Lung microvascular endothelial cell (primary cell): ENCODE measurements at places on chromosomes 1 and 21.
A peak's percentile ranks its signal among the peaks of the same experiment; 100 is the strongest.

DNA sequence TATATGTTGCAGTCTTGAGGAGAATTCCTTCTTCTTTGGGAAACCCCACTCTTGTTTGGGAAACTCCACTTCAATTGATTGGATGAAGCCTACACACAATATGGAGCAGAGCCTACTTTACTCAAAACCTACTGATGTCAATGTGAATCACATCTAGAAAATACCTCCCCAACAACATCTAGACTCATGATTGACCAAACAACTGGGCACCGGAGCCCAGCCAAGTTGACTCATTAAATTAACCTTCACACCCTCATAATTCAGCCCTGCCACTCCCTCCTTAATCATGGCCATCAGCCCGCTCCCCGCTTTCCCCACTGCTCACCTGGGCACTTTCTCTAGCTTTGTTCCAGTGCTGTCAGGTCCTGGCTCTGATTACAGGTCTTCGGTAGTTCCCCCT lies 208.1 kb upstream of the MAP1LC3C start:
- DNase-seq = no peak

DNA sequence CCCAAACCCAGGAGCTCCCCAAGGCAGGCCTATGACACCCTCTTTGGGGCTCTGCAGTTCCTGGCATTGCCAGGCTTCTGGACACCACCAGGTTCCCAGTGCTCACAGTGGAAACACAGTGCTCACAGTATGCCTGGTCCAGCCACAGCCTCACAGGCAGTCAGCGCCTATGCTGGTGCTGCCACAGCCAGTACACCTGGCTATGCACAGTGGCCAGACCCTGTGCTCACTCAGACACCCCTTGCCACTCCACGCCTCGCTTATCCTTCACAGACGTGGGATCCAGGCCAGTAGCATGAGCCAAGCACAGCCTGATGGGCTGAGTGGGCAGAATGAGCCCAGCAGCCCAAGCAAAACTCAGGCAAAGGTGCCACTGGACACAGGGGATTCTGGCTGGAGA lies 579.2 kb upstream of the ADGRL2 start:
- no peak for DNase-seq

- DNase-seq = no peak
Measured at GRCh38 chr1:87712261-87713010, 383.8 kb downstream of the LMO4 start.

DNA sequence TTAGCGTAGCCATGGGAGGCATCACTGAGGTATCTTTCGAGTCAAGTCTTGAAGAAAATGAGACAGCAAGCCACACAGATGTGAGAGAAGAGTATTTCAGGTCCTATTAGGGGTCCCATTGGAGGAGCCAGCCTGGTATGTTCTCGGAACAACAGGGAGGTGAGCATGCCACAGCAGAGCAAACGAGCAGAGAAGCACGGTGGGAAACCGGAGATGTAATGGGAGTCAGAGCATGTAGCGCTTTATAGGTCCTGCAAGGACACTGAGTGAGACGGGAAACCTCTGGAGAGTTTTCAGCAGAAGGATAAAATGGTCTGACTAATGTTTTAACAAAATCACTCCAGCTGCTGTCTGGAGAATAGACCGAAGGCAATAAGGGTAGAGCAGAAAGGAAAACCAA lies 15.9 kb downstream of the H3-3A start:
- DNase-seq = no peak

DNA sequence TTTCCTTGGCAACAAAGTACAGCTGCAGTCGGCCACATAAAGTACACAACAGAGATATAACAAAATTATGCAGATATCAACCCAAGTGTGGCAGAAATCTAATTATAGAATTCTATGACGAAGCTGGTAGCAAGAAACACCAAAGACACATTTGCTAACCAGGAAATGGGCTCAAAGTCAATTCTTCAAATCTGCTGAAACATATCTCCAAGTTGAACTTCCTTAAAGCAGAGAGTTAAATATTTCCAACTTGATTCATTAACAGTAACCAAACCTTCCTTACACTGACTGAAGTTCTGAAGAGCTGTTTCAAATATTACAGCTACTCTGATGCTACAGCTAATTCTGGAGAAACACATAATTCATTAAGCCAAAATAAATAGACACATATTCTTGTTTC lies 67.6 kb upstream of the SDC3 start:
- DNase-seq = no peak

GRCh38 chr21:42236693-42237092 lies 17.8 kb downstream of the ABCG1 start:
- no peak for DNase-seq

DNA sequence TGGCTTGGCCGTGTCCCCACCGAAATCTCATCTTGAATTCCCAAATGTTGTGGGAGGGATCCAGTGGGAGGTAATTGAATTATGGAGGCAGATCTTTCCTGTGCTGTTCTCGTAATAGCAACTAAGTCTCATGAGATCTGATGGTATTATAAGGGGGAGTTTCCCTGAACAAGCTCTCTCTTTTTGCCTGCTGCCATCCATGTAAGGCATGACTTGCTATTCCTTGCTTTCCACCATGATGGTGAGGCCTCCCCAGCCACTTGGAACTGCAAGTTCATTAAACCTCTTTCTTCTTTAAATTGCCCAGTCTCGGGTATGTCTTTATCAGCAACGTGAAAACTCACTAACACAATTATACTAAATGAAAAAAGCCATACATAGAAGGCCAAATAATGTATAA lies 101.3 kb upstream of the LYPLAL1 start:
- no peak for DNase-seq

DNA sequence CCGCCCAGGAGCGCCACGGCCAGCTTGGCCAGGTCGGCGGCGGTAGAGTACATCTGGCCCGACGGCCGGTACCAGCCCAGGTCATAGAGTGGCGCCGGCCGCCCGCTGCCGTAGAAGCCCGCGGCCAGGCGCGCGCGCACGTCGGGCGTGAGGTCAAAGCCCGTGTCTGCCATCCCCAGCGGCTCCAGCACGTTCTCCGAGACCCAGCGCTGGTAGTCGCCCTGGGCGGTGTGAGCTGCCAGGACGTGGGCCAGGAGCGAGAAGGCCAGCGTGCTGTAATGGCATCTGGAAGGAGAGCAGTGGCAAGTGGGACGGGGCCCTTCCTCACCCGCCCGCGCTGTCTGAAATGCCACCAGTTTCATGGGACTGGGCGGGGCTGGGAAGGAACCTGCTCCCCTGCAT lies 18.9 kb downstream of the LACTBL1 start:
- DNase-seq = no peak

DNA sequence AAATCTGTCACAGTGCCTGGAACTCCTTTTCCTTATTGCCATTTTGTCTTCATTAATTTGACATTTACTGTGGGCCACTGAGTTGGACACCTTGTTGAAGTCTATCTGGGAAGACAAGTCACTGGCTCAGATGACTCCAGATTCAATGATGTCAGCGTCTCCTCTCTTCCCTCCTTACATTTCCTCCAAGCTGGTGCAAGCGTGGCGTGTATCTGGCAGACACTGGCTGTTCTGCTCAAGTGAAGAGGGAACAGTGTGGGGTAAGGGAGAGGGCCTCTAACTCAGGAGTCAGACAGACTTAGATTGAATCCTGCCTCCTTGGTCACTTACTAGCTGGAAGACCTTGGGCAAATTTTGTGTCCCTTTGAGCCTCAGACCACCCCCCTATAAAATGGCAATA lies 8.7 kb upstream of the ZNF691 start:
- no peak for DNase-seq

GRCh38 chr1:40692429-40692895 lies 958 bp downstream of the NFYC start:
- DNase-seq = peak; percentile 26

DNA sequence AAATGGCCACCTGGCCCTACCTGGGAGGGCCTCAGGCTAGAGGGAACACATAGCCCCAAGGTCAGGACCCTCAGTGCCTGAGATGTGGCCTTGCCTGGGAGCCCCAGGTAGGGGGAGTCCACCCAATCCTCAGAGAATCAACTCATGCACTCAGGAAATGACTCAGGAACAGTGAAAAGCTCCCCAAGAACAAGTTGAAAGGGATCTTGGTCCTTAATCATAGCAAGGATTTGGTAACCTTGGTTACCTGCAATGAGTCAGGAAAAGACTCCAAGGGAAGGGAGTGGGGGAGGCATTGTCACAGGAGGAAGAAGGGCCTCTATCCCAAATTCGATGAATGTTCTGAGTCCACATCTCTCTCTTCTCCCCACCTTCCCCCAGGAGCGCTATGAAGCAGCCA lies 17.0 kb downstream of the MAP7D1 start:
- no peak for DNase-seq

DNA sequence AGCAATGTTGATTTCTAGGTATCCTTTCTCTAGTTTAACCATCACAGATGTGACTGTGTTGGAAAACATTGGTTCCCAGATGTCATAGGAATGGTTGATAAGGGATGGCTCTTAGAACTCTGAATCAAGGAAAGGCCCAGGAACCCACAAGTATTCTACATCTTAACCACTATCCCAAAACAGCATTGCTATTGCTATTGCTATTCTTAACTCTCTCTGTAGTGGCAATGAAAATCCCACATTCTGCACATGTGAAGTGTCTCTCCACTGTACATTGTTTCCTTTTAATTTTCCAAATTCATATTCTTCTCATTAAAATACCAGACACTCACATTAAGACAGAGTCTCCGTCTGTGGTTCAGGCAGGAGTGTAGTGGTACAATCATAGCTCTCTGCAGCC lies 420.4 kb upstream of the RUNX1 start:
- no peak for DNase-seq

DNA sequence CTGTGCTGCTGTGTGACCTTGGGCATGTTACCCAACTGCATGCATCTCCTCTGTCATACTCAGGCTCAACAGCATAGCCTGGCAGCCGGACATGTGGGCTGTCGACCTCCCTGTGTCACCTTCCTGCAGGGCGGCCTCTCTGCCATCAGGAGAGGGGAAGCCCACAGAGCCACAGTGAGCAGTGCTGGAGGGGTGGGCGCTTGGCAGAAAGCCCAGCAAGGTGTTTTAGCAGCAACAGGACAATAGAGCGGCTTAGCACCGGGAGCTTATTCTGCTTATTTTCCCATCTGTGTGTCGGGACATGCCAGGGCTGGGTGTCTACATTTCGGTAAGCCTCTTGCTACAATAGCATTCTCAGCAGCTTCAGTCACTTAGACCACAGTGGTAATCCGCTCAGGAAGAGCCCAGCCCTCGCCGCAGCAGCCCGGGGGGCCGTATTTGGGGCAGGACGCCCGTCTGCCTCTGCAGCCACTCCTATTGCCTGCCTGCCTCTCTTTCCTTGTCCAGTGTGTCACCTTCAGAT lies 22.8 kb upstream of the CDK18 start:
- DNase-seq = peak; percentile 11

- no peak for DNase-seq
Measured at GRCh38 chr1:166379447-166379846, 212.6 kb upstream of the FAM78B start.

DNA sequence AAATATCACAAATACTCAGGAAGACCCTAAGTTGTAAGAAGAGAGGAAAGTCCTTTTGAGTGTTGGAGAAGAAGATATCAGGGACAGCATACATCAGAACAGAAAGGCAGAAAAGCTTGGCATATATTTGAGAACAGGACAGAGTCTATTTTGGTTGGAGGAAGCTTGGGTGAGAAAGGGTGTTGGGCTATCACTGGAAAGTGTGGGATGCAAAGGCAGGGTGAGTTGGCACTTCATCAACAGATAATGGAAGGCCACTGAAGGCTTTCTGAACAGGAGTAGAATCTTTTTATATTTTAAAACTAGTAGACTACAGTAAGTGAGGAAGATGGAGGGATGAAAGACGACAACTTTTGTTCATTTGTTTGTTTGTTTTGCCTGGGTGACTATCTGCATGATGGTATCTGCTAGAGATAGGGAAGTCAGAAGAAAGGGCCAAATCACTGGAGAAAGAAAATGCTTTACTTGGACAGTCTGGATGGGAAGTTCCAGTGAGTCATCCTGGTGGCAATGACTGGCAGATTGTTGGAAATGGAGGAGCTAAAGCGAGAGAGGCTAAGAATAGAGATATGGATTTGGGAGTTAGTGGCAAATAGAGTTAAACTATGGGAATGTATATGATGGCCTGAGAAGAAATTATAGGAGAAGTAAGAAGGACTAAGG lies 33.7 kb upstream of the KCNA2 start:
- DNase-seq = no peak

GRCh38 chr1:50658459-50659076 lies 235.3 kb upstream of the DMRTA2 start:
- peak; percentile 4 for DNase-seq

GRCh38 chr1:46642115-46642680 lies 25.6 kb upstream of the MOB3C start:
- DNase-seq = no peak

DNA sequence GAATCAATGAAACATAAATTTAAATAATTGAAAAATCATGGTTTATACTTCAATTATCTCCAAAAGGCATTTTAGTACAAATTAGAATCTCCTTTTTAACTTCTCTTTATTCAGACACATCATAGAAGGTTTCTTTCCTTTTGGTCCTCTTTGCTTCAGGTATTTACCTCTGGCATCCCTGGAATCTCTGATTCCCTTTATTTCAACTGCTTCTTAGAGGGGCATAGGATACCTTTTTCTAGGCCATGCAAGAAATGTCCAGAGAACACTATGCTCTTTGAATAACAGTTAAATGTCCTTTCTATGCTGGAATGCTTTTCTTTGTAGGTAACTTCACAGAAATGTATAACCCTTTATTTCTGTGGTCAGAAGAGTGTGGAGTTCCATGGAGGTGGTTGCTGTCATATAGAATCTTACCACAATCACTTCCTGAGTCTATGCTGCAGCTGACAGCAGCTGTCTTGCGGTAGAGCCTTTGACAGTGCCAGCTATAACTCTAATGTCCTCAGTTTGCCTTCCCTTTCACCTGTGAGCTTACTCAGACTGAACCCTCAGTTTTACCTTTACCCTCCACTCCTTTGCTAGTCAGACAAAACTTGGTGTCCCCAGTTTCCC lies 8.6 kb downstream of the LAMC2 start:
- DNase-seq = no peak

DNA sequence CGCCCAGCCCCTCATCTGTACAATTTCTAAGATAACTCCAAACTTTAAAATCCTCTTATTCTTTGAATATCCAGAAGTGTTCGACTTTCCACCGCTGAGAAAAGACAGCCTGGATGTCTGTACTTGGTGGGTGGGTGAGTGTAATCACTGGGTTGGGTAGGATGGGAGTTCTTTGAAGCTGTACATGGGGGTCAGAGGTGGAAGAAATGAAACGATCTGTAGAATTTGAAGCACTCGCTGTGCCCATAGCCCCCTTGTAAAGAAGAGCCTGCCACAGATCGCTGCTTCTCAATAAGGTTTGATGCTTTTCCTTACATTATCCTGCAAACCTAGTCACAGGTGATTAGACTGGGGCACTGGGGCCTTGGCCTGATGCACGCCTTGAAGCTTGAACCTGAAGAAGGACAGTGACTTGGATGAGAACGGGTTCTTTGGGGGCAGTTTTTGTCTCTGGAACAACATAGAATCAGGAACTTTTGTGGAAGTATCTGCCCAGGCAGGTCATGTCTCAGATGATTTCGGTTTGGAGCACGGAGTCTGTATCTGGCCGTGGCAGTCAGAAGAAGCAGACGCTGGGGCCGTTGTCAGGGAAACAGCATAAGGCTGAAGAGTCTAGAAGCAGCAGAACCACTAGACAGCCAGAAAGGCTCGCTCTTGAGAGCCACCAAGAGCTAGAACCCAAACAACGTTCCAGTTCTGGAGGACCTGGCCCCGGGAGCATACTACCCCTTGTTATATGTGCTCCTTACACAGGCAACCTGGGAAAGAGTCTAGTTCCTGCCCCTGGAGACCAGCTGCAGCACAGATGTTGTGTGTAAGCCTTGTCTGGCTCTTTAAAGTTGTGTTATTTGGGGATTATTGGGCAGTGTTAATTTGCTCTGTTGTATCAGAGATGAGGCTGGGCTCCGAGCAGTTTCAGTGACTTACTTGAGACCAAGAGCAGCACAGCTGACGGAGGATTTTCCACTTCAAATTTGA lies 45.1 kb upstream of the SCCPDH start:
- no peak for DNase-seq
